Activated T-cell treated with anti-CD3 and anti-CD28 coated beads, Interleukin-2, amount 50 U/mL, for 72 hours (primary cell): ENCODE measurements at places on chromosomes 2 and 18. TPM values are rescaled to one million over a fixed set of nuclear protein-coding genes. Genes with fewer than 3 reads are reported as not detected.

MYCN gene
- not detected for total RNA-seq

DNA sequence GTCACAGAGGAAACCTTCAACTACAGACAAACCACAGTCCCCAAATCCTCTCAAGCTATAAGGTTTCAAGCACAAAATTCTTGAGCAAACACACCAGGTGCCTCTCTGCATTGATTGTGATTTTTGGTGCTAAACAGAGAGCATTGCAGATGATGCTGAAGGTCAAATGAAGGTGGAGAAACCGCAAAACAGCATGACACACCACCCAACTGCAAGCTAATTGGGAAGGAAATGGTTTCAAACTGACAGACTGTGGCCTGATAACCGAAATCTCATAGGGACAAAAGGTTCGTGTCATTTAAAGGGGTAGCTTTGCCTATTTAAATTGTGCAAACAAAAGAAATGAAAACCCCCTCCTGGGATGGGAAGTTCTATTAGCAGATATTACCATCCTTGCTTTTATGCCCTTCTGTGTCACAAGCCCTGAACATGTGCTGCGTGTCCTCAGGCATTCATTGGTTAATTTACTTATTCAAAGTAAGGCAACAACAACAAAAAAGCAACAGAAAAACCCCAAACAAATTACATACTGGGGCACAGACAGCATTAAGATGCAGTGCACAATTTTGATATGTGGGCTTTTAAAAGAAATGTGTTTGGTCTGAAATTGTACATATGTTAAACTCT is 154.9 kb downstream of the AQP4 start:
- no peak overlapping the region for H3K27ac ChIP-seq
- H3K4me1 ChIP-seq = peaks cover 12% of the 10 kb centered on the region
- no peak overlapping the region for H3K4me3 ChIP-seq
- peak; percentile 0 for DNase-seq

ABCB11 gene
- total RNA-seq = not detected

AP1S3 gene
- total RNA-seq = 5.6 TPM

DNA sequence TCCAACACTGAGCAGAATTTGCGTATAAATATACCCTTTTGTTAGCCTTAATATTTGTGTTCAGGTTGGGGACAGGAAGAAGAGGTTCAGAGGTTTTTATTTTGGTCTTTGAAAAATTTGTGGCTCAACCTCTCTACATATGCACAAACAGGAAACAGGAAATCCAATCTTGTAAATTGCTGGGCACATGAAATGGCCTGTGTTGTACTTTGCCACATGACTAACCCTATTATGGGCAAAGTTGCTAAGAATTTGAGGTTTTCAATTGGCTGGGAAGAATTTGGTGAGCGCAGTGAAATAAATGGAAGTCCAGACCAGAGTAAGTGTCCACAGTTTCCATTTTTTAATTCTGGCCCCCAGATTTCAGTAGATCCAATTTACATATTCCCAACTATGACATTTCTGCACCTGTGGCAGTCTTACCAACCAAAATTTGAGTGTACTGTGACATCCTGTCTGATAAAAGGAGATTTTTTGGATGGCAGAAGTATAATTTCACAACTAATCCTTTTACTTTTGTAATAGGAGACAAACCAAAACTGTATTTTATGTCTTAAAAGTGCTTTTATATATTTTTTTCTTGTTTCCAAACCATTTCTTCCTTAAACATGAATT is 63.6 kb downstream of the COX7A2L start:
- no peaks in the 10 kb centered on the region for H3K27me3 ChIP-seq
- H3K36me3 ChIP-seq = peaks cover 17% of the 10 kb centered on the region
- H3K27ac ChIP-seq = peak overlapping the region; percentile 95
- DNase-seq = no peak
- peaks cover 40% of the 10 kb centered on the region for H3K4me1 ChIP-seq
- H3K4me3 ChIP-seq = no peak overlapping the region

SMYD5 gene
- total RNA-seq = 32.5 TPM

NPPC gene
- 0.58 TPM for total RNA-seq

GRCh38 chr2:60811491-60812375 is 55.7 kb downstream of the PAPOLG start:
- H3K27ac ChIP-seq = no peak overlapping the region
- H3K36me3 ChIP-seq = no peaks in the 10 kb centered on the region
- no peak for DNase-seq
- peaks cover 41% of the 10 kb centered on the region for H3K4me1 ChIP-seq
- no peaks in the 10 kb centered on the region for H3K27me3 ChIP-seq
- H3K4me3 ChIP-seq = no peak overlapping the region

GRCh38 chr2:119264781-119265692 is 41.4 kb downstream of the STEAP3 start:
- no peak overlapping the region for H3K4me3 ChIP-seq
- H3K4me1 ChIP-seq = no peaks in the 10 kb centered on the region
- H3K27ac ChIP-seq = no peak overlapping the region
- peak; percentile 32 for DNase-seq

DNA sequence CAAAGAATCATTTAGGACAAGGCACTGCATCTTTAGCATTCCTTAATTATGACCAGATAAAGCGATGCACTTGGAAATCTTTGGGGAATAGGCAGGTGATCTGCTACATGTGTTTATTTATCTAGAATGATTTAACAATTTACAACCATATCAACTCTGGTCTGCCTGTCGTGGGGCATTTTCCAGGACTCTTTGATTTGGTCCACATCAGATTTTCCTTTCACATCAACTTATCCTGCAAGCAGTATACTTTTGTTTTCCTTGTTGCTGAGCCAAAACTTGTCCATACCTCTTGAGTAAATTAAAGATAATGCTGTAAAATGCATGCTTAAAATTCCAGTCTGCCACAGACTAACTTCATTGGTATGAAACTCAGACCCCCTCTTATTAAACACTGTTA is 312.4 kb upstream of the TCF4 start:
- H3K4me1 ChIP-seq = no peaks in the 10 kb centered on the region
- DNase-seq = no peak
- no peak overlapping the region for H3K27ac ChIP-seq
- H3K36me3 ChIP-seq = no peaks in the 10 kb centered on the region

DNA sequence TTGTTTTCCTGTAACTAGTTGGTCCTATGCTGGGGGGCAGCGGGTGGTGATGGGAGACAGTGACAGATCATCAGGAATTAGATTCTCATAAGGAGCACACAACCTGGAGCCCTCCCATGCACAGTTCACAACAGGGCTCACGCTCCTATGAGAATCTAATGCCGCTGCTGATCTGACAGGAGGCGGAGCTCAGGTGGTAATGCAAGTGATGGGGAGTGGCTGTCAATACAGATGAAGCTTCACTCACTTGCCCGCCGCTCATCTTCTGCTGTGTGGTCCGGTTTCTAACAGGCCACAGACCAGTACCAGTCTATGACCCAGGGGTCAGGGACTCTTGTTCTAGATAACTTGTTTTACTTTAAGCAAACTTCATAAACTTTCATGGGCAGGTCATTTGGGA is 205.3 kb upstream of the SLC14A2 start:
- no peak overlapping the region for H3K4me3 ChIP-seq
- no peak overlapping the region for H3K27ac ChIP-seq
- no peaks in the 10 kb centered on the region for H3K36me3 ChIP-seq
- H3K27me3 ChIP-seq = peaks cover 25% of the 10 kb centered on the region
- DNase-seq = no peak

- H3K27me3 ChIP-seq = peaks cover 38% of the 10 kb centered on the region
- H3K36me3 ChIP-seq = no peaks in the 10 kb centered on the region
- H3K27ac ChIP-seq = no peak overlapping the region
- H3K4me3 ChIP-seq = no peak overlapping the region
Measured at GRCh38 chr2:101989740-101990460, 1.9 kb upstream of the IL1R2 start.

STON1 gene
- 1.9 TPM for total RNA-seq

DNA sequence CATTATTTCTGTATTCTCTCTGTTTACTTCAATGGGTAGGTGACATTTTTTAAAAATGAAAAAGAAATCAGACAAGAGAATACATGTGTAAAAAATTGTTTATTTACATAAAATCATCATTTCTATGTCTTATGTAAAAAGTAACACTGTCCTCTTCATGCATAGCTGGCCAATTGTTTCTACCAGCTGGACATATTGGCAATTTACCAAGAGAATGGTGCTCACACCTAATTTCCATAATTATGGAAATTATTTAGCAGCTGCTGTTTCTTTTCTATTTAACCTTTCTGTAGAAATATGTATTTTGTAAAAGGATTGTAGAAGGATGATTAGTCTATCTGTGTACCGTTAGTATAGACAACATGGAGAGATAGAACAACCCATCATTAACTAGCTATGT is 791.9 kb downstream of the TRIB2 start:
- no peak overlapping the region for H3K4me3 ChIP-seq
- H3K27me3 ChIP-seq = no peaks in the 10 kb centered on the region
- DNase-seq = no peak
- H3K4me1 ChIP-seq = no peaks in the 10 kb centered on the region

- H3K4me3 ChIP-seq = no peak overlapping the region
- DNase-seq = no peak
- H3K27ac ChIP-seq = no peak overlapping the region
- no peaks in the 10 kb centered on the region for H3K4me1 ChIP-seq
- H3K27me3 ChIP-seq = peaks cover 17% of the 10 kb centered on the region
Measured at GRCh38 chr2:191835539-191836350, 11.1 kb downstream of the CAVIN2 start.
